ENCODE measurements at places on chromosomes 5 and 9.

GRCh38 chr9:93682155-93682968 is 106.0 kb downstream of the PHF2 start:
- peak; percentile 48 for DNase-seq

- DNase-seq, result no peak
Measured at GRCh38 chr9:122008559-122008958, 84.5 kb downstream of the TTLL11 start.

DNA sequence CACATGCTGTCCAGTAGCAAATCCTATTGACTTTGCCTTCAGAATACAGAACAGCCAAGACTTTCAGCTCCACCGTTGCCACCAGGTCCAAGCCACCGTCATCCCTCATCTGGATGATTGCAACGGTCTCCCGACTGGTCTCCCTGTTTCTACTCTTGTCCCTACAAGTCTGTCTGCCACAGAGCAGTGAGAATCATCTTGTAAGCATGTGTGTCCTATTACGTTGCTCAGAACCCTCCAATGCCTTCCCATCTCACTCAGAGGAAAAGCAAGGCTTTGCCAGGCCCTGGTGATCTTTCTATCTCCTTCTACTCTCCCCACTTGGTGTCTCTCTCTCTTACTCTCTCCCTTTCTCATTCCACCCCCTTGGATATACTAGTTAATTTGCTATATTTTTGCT is 76.7 kb upstream of the GDNF start:
- DNase-seq, result no peak

GRCh38 chr5:150164211-150164980 is 2.2 kb upstream of the CDX1 start:
- DNase-seq, result no peak

- DNase-seq, result no peak
Measured at GRCh38 chr9:99449726-99450125, 227.6 kb downstream of the SEC61B start.

- no peak for DNase-seq
Measured at GRCh38 chr9:134175291-134175807, 11.0 kb upstream of the RNU6ATAC start.

- no peak for DNase-seq
Measured at GRCh38 chr9:115596021-115596745, 478.2 kb upstream of the TNC start.

GRCh38 chr9:106892632-106893031 is 29.7 kb downstream of the ZNF462 start:
- DNase-seq, result no peak

DNA sequence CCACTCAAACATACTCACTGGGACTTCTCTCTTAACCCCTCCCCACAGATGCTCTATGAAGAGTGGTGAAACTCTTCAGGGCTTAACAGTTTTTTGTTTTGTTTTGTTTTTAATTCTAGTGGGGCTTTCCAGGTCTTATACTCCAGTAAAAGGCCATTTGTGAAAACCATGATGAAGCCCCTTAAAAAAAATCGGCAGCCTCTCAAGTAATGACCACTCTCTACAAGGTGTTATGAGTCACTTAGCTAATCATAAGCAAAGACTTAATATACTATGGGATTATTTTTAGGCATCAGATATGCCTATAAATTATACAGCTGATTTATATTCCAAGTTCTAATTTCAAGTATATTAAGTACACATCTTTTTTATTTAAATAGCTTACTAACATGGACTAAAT is 607.9 kb downstream of the RAB3C start:
- no peak for DNase-seq

- DNase-seq, result peak; percentile 24
Measured at GRCh38 chr9:90770182-90770738, 31.4 kb upstream of the SYK start.

DNA sequence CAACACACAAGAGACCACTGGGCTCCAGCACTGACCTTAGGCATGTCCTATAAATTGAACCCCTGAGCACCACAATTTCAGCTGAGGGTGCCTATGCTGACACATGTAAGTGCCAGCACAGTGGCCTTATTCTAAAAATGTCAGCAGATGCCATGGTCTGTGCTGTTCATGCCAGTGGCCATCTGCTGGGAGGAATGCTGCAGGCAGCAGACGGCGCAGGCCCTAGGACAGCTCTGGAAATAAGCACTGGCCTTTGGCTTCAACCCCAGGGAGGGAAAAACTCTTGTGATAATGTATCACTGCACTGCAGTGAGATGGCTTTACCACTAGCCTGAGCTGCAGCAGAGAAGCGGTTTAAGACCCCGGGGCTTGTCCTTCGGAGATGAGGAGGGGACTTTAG is 98.5 kb downstream of the SYK start:
- DNase-seq, result no peak

DNA sequence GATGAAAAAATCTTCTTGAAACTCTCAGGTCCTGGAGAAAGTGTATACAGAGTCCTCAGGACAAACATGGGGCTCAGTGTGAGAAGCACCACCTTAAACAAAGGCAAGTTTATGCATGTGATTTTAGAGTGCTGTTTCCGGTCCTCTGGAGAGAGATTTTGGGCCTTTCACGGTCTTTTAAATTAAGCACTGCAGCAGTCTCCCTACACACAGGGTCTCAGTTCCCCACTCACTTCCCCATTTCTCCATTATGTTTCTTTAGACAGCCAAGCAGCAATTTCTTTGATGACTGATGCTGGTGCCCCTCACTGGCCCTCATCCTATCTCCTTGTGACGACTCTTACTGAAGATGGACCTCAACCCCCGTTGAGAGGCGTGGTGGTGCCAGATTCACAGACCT is 220.2 kb upstream of the CLINT1 start:
- DNase-seq, result no peak

DNA sequence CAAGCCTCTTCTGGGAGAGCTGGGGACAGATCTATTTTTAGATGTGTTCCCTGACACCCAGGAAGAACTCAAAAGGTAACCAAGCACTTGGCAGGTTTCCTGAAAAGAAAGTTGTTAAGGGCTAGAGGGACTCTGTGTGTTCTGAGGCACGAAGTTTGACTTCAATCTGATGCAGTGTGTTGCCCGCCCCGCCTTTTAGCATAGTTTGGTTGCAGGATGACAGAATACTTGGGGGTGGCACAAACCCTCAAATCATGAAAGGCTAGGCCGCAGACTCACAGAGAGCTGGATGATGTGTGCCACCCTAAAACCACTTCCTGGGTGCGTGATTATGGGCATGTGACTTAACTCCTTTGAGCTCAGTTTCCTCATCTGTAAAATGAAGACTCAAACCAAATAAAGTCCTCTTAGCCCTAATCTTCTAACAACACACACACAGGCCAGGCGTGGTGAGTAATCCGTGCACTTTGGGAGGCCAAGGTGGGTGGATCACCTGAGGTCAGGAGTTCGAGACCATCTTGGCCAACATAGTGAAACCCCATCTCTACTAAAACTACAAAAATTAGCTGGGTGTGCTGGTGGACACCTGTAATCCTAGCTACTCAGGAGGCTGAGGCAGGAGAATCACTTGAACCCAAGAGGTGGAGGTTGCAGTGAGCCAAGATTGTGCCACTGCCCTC is 12.8 kb upstream of the NDFIP1 start:
- DNase-seq, result no peak

DNA sequence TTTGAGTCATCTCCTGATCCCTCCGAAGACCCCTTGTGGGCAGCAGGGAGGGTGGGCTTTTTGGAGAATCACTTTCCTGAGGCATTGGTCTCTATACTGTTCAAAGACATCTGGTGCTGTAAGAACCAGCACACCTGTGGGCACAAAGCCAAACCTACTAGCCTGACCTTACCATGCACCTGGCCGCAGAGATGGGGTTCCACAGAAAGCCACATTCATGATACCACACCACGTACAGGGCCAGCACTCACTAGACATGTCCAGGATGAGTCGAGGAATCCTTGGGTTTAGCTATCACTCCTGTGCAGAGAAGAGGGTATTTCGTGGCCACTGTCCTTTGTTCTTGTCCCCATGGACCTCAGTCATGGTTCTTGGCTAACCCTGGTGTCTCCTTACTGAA is 203.4 kb downstream of the CACNA1B start:
- no peak for DNase-seq

DNA sequence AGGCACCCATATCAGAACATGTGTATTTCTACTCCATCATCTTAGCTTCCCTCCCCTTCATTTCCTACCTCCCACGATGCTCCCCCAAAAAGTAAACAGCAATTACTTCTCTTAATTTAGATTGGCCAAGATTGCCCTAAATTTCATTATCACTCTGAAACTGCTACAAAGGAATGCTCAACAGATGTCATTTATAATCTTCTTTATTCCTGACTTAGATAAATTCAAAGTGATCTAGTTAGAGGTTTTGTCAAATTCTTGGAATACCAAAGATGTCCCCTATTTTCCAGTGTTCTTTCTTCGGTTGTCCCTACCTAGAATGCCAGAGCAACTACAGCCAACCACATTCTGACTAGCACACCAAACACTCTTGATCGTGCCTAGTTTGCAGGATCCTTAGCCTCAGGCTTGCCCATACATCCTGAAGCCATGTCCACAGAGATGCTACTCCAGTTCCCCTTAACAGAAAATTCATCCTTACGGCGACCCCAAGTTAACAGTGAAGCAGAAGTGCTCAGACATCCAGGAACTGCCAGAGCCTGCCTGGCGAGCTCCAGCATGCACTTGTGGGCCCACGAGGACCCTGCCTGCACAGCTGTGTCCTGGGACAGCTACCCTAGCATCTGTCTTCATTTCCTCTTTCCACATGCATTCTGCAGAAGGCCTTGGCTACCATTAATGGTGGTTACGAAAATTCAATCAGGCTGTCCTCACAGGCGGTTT is 31.6 kb downstream of the DAP start:
- no peak for DNase-seq

GRCh38 chr9:70398145-70398556 is 16.3 kb downstream of the KLF9 start:
- DNase-seq, result no peak

DNA sequence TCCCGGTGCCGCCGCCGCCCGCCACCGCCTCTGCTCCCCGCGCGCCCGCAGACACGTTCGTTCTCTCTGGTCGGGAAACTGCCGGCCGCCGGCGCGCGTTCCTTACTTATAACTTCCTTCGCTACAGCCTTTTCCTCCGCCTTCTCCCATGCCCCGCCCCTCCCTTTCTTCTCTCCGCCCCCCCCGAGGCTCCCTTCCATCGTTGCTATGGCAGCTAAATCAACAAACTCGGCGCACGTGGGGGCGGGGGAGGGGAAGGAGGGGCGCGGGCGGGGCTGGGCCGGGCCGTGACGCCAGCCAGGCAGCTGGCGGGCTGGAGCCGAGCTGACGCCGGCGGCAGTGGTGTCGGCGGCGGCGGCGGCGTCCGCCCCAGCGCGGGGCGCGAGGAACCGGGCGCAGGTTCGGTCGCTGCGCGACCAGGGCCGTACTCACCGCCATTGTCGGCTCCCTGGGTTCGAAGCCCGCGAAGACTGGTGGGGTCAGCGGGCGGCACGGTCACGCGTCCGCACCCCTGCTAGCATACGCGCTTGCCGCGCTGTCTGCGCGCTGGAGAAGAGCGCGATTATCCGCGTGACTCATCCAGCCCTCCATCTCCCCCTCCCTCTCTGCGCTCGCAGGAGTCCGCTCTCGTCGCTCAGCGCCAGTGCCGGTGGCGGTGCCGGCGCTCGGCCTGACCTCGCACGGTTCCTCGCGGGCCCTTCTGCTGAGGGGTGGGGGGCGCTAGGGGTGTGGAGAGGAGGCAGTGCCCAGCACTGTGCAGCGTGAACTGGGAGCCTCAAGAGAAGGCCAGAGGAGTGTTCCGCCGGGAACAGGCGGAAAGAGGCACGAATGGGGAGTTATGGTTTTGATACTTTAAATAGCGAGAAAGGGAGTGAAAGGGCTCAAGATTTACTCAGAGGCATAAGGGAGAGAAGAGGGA is at the start of gene KLF4:
KLF4 (minus strand) TSS at position 83 of the 919 bp plus-strand sequence. CDS start 597 bp downstream, outside the sequence.
- peak; percentile 68 for DNase-seq

GRCh38 chr5:132439521-132440089 is 51.0 kb downstream of the IRF1 start:
- DNase-seq, result no peak

DNA sequence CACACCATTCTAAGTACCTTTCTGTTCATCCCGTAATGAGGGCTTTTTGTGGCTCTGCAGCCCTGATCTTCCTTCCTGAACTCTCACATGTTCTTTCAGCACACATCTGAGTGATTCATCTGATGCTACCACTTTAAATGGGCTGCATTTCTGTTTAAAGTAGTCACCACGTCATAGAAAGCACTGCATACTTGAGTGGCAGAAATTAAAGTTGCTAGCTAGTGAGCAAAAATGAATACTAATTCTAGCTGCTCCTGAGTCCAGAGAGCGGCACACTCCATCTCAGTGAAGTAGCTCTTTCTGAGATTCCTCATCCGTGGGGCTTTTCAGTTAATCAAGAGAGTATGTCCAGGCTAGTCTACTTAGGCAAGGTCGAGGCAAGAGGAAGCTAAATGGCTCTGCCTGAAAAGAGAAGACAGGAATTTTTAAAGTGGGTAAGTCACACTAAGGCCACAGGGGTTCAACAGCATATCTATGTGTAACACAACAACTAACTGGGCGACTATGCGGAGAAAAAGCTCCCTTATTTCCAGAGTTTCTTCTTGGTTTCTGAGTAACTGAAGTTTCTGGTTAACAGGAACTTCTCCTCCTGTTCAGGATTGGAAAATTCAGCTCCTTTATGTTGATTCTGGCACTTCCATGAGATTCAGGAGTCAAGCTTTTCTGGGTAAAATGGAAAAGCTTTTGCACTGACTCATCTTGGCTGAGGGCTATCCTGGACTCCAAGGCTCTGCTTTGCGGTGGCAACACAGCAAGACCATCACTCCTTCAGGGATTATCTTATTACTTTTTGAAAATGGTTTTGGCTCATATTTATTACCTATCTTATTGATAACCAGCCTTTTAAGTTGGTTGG is 109.5 kb downstream of the TAF11L14 start:
- DNase-seq, result no peak

GRCh38 chr5:168525856-168526255 is 3.2 kb upstream of the FBLL1 start:
- DNase-seq, result no peak

- DNase-seq, result no peak
Measured at GRCh38 chr9:123763910-123764588, 165.9 kb downstream of the DENND1A start.

GRCh38 chr5:1509346-1510085 is 14.2 kb downstream of the LPCAT1 start:
- DNase-seq, result peak; percentile 10

DNA sequence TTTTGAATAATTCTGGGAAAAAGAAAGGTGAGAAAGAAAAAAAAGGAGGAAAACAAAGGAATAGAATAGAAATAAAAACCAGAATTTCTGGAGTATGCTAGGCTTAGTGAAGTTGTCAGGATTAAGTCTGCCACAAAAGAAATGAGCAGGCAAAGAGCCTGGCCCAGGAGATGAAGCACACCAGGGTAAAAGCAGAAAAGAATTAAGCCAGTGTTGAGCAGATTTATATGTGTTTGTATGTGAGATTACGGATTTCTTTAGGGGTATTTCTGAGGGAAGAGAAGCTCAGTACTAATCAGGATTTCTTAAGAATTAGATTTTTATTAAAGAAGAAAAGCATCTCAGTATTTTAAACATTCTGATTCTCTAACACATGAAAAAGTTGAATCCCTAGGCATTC is 74.5 kb downstream of the MRPS27 start:
- no peak for DNase-seq

GRCh38 chr5:126594748-126595485 is at the start of gene ALDH7A1:
Gene ALDH7A1, minus strand, starts transcription at chr5:126595219. Its CDS starts 21 bp downstream, at chr5:126595198.
- DNase-seq, result peak; percentile 32

GRCh38 chr5:132204371-132205135 is 23.1 kb downstream of the P4HA2 start:
- DNase-seq, result no peak

- no peak for DNase-seq
Measured at GRCh38 chr5:26681861-26682260, 356.5 kb downstream of the CDH9 start.
